GM06990 (cell line): ENCODE measurements at places on chromosomes 5 and 9.

GRCh38 chr9:840343-840742 is 1.2 kb upstream of the DMRT1 start:
- no peak for DNase-seq

GRCh38 chr9:115291841-115292240 is 173.9 kb upstream of the TNC start:
- DNase-seq: no peak

DNA sequence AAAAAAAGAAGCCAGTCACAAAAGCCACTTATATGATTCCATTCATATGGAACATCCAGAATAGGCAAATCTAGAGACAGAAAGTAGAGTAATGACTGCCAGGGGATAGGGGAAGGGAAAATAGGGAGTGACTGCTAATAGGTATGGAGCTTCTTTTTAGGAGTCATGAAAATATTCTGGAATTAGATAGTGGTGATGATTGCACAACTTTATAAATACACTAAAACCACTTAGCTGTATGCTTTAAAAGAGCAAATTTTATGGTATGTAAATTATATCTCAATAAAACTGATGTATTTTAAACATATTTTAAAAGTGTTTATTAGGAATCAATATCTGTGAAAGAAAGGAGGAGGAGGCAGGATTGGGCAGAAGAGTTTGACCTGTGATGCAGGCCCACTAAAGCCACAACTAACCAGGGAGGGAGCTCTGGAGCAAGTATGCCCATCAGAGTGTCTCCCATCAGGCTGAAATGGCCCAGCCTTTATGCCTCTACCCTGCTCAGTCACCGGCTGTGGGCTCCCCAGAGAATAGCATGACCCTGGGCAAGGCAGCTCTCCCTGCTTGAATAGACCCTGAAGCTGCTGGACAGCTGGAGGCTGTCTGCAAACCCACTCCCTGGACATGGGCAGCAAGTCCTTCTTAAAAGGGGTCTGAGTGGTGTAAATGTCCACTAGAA is 96.0 kb upstream of the SLC44A1 start:
- no peak for DNase-seq

DNA sequence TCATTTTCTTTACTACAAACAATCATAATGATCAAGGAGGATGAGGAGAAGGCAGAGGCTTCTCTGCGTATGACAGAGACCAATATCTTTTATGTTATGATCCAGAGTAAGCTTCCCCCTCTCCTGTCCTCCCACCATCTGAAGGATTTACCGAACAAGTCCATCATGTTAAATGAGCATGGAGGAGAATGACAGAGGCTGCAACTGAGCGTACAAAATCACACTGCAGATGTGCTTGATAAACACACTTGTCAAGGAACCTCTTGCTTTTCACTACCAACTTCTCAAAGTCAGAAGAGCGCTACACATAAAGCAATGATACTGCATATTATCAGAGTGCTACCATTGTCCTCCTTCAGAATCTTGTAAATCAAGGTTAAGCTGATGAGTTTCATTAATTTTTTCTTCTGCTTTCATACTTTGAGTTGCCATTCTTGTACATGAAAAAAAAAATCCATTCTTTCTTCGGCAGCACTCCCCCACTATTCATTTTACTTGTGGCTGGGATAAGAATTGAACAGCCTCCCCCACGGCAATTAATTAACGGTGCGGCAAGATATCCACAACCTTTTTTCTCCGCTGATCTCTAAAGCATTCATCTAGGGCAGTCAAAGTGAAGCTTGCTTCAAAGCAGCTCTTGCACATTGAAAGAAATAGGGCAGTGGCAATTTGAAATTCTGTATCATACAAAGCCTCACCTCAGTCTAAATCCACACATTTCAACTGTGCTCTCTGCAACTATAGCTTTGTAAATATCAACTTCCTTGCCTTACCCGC is 673.9 kb upstream of the DMAC1 start:
- DNase-seq: no peak

DNA sequence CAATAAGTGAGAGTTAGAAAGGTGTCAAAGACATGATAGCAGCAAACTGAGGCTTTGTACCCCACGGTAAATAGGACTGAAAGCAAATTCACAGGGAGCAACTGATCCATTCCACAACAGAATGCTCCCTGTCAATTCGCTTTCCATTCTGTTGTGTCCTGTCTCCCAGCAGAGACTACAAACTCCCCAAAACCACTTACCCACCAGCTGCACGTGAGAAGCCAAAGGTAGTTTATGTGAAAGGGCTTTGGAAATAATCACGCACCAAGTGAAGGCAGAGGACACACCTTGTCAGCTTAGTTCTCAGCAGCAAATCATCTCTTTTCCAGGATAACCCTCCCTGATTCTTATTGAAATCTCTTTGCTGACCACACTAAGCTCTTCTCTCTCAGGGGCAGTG is 46.6 kb upstream of the IL17B start:
- DNase-seq: no peak

- DNase-seq: no peak
Observed at GRCh38 chr5:23204111-23204510, 303.3 kb upstream of the PRDM9 start.

DNA sequence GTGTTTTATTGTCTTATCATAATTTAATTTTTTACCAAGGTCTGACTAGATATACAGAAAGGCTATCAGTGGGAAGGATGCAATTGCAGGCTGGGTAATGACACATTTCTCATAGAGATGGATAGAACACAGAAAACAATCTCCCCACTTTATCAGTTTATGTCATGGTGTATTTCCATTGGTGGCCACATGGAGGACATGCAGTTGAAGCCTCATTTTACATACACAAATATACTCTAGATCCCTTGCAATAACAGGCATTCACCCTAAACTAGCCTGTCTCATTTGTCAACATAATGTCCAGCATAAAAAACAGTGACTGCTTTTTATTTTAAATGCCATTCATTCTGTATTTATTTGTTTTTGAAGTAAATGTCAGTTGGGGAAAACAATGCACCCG is 526.3 kb downstream of the GABRG2 start:
- DNase-seq: no peak

- DNase-seq: peak; percentile 22
Observed at GRCh38 chr9:121499427-121500164, at the start of gene GGTA1. Gene GGTA1, minus strand, starts transcription at chr9:121499844. Its CDS starts 31,922 bp downstream, at chr9:121467922.

DNA sequence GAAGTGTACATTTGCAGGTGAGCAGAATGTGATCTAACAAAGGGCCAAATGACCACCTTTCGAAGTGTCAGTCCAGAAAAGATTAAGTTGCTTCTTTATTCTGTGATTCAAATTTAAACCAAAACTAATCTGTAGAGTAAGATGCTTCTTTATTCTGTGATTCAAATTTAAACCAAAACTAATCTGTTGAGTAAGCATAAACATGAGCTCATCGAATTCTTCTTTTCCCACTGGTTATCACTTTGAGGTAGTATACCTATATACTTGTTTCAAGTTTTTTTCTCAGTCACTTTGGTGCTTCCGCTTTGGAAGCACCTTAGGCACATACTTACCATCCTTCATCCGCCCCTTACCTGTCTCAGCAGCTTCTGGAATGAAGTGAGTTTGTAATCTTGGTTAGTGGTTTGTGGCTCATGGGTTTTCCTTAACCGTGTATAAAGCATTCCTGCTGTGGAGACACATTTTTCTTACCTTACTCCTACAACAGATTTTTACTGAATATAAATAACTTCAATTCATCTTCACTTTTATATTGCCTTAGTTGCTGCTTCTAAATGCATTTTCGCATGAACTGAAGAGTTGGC is 40.7 kb upstream of the CTXN3 start:
- DNase-seq: no peak

DNA sequence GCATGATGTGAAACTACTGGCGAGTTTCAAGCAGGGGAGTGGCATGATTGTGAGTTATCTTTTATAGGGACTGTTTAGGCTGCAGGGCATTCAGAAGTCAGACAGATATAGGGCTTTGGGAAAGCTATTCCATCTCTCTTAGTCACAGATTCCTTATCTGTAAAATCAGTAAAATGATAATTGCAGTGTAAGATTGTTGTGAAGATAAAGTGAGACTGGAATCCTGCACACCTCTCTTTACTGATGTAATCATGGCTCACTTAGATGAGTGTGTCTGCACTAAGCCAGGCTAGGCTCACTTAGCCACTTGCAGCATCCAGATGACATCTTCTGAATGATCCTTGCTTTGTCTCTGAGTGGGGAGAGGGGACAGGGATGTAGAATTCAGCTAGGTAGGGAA is 81.8 kb upstream of the MAMDC2 start:
- DNase-seq: no peak

- no peak for DNase-seq
Observed at GRCh38 chr5:68954618-68954910, 139.2 kb upstream of the SLC30A5 start.

GRCh38 chr5:1737790-1738405 is 61.7 kb downstream of the MRPL36 start:
- DNase-seq: no peak

DNA sequence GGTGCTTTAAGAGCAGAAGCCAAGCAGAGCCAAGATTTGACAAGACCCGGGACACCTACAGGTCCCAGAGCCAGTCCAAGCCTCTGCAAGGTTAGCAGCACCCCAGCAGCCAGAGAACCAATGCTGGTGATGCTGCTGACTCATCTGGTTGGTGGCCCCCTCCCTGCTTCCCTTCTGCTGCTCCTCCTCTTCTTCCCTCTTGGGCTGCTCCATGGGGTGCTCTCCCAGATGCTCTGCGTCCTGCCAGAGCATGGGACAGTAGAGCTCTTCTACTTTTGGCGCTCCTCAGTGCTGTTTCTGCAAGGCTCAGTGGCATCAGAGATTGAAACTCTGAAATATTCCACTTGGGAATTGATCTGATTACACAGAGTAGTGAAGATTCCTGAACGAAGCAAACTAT is 76.1 kb upstream of the SAP30L start:
- no peak for DNase-seq

DNA sequence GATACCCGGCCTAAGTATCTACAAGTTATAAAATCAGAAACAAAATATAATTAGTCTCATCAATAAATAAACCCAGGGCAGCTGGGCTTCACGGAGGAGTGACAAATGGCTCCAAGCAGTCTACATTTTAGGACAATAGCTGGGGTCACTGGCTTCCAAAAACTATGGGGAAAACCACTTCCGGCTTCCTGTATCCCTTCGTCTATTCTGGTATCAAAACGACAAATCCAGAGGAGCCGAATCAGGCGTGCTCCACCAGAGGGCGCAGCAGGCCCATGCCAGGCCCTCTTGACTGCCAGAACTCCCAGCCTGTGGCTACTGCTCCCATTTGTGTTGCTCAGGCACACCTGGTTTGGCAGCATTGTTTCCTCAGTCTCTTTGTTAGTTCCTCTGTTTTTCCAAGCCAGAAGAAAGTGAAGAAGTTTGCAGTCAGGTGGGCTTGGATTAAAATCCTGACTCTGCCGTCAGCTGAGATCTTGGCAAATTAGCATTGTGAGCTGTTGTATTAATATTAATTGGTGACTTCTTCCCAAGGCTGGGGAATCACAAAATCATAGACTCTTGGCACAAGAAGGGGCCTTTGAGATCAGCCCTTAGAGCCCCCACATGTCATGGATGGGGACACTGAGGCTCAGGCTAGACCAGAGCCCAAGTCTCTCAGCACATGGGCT is 11.6 kb upstream of the RAB14 start:
- DNase-seq: peak; percentile 68

- DNase-seq: peak; percentile 21
Observed at GRCh38 chr5:91182763-91183162, 200.4 kb downstream of the ARRDC3 start.

- peak; percentile 36 for DNase-seq
Observed at GRCh38 chr9:93577078-93577974, 942 bp downstream of the PHF2 start.

DNA sequence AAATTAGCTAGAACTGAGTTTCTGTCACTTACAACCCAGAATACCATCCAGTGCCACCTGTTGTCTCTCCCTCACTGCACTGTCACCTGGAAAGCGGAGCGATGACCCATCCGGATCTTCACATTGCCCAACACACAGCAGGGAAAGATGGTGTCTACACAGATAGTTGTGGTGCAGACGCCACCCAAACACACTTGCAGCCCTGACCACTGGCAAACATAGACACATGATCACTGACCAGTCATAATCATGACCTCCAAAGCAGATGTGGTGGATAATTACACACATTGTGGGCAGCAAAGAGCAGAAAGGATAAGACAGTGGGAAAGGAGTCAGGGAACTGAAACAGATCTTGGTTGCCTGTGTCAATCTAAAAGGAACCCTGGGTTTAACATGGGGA is 64.7 kb downstream of the GABBR2 start:
- DNase-seq: no peak

DNA sequence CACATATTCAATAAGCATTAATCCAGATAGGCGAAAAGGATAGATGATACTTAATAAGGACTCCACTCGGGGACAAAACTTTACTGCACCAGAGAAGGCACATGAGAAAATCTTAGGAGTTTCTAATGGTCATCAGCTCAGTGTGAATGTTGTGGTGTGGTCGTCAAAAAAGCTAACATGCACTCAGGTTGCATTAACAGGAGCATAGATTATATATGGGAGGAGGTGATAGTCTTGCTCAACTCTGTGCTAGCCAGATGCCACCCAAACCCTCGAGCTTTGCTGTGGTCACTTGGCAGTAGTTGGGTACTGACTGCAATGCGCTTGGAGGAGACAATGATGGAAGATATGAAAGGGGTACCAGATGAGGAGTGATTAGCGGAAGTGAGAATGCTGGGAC is 8.6 kb upstream of the COL27A1 start:
- no peak for DNase-seq

- no peak for DNase-seq
Observed at GRCh38 chr5:133957080-133957479, 11.3 kb downstream of the C5orf15 start.

DNA sequence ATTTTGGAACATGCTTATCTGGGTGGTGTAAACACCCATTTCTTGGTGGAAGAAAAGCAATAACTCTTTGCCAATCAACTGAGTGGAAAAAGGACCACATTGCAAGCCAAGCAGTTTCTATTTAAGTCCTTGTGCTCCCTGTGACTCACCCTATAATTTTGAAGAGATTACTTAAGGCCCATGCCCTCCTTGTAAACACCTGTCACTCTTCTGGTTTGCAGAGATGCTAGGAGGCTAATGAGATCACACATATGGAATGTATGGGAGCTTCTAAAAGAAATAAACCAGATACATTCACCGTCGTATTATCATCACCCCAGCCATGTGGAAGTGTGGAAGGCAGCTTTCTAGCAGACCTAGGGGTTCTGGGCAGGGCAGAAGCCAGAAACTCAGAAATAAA is 337.1 kb downstream of the GADD45G start:
- DNase-seq: no peak

DNA sequence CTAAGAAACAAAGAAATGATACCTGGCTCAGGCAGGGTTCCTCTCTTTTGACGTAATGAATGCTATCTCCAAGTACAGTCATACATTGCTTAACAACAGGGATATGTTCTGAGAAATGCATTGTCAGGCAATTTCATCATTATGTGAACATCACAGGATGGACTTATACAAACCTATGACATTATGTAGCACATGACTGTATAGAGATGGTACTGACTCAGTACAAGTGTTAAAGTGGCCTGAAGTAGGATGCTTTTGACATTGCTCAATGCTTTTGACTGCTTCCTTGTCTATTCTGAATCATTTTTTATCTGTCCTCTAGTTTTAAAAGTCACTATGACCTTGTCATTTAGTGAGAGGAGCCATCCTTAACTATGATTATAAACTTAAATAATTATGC is 147.6 kb downstream of the NR2F1-AS1 start:
- DNase-seq: no peak

DNA sequence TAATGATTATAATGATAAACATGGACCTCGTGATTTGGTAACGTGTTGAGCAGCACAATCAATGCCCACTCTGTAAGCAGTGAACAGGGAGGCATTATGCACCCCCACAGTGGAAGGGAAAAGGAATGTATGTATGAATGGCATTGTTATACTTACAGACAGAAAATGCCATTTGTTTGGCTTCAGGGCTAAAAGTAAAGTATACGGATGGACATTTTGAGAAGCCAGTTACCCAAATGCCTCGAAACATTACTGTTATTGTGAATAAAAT is 260.2 kb upstream of the PPP1R2B start:
- no peak for DNase-seq
